NCI-H1694 (cell line): ENCODE measurements at places on chromosomes 7 and 10.

DNA sequence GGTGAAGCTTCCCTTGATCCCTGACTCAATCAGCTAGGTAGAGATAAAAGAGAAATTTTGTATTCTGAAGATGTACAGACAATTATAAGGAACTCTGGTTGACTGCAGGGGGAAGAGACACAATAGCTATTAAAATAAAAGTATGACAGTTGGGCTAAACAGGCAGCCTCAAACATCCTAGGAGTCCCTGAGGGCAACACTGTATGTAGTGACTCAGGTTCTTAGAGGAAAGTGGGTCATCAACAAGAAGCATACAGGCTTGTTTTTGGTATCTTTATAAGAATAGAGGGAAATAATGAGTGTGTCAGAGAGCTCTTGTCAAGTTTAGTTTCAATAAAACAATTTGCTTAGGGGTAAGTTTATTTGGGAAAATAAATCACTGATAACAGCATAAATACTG, 150.3 kb downstream of the AUTS2 start:
- DNase-seq, result no peak

- DNase-seq, result no peak
These were observed 57.9 kb upstream of the FAM133B start for GRCh38 chr7:92648067-92648466.

- no peak for DNase-seq
These were observed 153.8 kb upstream of the HABP2 start for GRCh38 chr10:113399065-113399464.

DNA sequence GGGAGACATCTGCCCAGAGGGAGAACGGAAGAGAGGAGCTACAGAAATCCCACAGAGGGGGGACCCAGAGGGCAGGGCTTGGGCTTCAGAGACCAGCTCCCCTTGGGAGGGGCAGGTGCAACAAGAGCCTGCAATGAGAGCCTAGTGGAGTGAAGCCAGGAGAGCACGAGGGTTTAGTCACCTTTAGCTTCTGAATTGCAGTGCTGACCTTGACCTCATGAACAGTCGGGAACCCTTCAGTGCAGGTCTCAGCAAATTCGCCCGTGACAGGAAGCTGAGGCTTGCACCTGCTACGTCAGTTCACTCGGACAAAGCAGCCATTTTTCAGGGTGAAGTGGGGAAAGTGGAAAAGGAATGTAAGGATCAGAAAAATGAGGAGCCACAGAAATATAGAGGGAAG, 306.8 kb upstream of the CDC14C start:
- no peak for DNase-seq

GRCh38 chr10:57786850-57787750, 480.6 kb downstream of the IPMK start:
- DNase-seq, result no peak

GRCh38 chr10:62613424-62613823, 191.1 kb upstream of the ADO start:
- DNase-seq, result no peak

- DNase-seq, result peak; percentile 77
These were observed 112.8 kb downstream of the CDK14 start for GRCh38 chr7:90708841-90709317.

GRCh38 chr7:12582362-12582761, 11.8 kb downstream of the SCIN start:
- no peak for DNase-seq

DNA sequence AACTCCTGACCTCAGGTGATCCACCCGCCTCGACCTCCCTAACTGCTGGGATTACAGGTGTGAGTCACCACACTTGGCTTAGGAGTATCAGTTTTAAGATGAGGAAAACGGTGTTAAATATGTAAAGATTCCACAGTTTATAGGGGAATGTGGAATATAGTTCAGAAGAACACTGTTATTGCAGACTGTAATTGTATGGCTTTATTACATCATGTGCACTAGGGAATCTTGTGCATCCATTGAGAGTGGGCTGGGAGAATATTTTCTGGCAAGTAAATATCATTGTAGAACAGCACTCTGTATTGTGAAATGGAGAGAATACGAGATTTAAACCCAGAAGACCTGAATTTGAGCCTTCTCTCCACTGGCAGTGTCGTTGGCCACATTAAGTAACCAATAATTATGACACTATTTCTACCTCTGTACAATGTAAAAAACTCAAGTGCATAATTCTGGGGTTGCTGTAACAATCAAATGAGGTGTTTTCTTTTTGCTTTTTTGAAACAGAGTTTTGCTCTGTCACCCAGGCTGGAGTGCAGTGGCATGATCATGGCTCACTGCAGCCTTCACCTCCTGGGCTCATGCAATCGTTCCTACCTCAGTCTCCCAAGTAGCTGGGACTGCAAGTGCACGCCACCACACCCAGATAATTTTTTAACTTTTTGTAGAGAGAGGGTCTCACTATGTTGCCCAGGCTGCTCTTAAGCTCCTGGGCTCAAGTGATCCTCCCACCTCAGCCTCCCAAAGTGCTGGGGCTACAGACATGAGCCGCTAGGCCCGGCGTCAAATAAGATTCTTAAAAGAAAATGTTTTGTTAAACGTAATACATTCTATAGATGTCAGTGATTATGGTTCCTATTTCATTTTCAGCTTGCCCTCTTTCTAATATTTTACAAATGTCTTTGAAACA, 12.0 kb upstream of the PARD3 start:
- DNase-seq, result no peak

- DNase-seq, result no peak
These were observed 185.0 kb upstream of the GHITM start for GRCh38 chr10:83954193-83954799.

DNA sequence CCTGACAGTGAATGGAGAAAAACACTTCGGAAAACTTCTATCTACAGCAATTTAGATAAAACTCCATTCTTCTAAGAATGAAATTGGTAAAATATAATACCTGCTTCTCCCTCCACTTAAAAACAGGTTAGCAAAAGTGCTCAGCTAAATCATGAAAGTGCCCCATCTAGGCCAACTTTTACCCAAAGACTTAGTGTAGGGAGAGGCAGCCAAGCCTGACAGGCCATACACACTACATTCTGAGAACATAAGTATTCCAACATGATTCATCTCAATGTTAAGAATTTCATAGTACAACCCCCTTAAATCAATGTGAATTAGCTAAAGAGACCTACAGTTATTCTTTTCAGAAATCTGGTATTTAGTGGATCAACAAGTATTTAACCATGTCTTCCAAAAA, 7.2 kb downstream of the FAM3C start:
- no peak for DNase-seq

- no peak for DNase-seq
These were observed 56.1 kb downstream of the ATAD1 start for GRCh38 chr10:87761892-87762291.

DNA sequence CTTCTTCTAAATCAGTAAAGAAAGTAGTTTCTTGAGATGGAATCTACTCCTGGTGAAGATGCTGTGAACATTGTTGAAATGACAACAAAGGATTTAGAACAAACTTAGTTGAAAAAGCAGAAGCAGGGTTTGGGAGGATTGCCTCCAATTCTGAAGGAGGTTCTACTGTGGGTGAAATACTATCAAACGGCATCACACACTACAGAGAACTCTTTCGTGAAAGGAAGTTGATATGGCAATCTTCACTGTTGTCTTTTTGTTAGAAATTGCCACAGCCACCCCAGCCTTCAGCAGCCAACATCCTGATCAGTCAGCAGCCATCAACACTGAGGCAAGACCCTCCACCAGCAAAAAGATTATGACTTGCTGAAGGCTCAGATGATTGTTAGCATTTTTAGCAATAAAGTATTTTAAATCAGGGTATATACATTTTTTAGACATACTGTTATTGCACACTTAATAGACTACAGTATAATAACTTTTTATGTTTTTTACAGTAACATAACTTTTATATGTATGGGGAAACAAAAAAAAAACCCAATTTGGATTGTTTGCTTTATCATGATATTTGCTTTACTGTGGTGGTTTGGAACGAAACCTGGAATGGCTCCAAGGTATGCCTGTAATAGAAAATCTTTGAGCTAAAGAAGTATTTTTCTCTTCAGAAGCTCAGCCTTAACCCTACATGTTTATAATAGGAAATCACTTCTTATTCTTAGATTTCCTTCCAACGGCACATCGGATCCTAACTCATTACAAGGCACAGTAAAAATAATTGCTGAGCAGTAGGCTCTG, 257.3 kb downstream of the LRMDA start:
- DNase-seq, result no peak

GRCh38 chr7:55272328-55272727, 92.8 kb upstream of the LANCL2 start:
- DNase-seq, result no peak

DNA sequence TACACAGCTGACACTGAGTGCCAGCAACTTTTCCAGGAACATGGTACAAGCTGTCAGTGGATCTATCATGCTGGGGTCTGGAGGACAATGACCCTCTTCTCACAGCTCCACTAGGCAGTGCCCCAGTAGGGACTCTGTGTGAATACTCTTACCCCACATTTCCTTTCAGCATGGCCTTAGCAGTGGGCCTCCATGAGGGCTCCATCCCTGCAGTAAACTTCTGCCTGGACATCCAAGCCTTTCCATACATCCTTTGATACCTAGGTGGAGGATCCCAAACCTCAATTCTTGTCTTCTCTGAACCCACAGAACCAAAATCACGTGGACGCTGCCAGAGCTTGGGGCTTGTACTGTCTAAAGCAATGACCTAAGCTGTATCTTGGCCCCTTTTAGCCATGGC, 116.8 kb downstream of the IQUB start:
- no peak for DNase-seq

DNA sequence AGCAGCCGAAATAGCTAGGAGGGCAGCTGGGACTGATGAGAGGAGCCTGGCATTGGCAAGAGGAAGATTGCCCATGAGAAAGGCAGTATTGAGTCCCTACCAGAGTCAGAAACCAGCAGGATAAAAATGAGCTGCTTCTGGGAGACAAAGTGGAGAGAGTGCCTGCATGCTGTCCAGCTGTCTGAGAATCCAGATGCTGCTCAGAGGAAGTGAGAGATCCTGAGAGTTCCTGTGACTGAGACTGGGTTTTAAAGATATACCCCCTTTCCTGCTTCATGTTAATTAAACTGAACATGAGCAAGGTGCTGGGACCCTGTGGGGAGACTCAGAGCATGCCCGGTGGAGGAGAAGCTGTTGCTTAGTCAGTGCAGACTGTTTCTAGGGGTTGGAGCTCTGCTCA, 107.5 kb downstream of the KIF20B start:
- DNase-seq, result no peak

- no peak for DNase-seq
These were observed 53.8 kb downstream of the ARL5B start for GRCh38 chr10:18713077-18713476.

GRCh38 chr10:86798611-86799010, 42.2 kb downstream of the BMPR1A start:
- no peak for DNase-seq

GRCh38 chr10:1003884-1004670, 15.8 kb downstream of the GTPBP4 start:
- DNase-seq, result no peak
